ENCODE measurements at places on chromosomes 12 and 14. TPM values are rescaled to one million over a fixed set of nuclear protein-coding genes. Genes with fewer than 3 reads are reported as not detected.

SPIC gene
- not detected for total RNA-seq

MIP gene
- not detected for total RNA-seq

CLEC14A gene
- not detected for total RNA-seq

OAS2 gene
- 77.4 TPM for total RNA-seq

TGFB3 gene
- total RNA-seq, result 7.2 TPM

DLK1 gene
- total RNA-seq, result not detected

FGF6 gene
- not detected for total RNA-seq

C1QL4 gene
- total RNA-seq, result not detected
